ENCODE measurements at places on chromosomes 7 and 10.

DNA sequence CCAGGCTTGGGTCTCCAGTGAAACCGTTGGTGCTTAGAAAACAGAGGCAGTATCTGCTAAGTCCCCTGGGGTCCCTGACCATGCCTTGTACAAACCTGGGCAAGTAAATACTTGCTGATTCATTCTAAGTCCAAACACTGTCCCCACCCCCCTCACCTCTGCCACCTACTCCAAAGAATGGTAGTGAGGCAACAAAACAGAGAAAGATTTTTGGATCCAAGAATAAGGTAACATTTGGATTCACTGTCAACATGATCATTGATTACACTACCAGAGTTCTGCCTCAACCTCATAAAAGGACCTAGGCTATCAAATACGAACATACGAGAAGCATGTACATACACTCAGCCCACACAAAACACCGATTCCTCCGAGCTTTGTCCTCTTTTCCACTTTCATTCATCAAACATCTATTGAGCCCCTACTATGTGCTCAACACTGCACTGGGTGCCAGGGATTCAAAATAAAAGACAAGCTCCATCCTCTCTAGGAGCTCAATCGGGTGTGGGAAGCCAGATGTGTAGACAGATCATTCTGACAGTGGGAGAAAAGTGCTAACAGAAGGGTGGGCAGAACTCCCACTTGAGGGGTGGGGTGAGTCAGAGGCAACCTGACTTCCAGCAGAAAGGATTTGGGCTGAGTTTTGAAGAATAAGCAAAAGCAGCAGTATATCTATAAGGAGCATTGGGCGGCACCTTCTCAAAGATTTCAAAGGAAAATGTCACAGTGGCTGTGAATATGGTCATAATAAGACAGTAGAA lies 71.2 kb downstream of the GFRA1 start:
- no peaks in the 10 kb centered on the region for H3K4me1 ChIP-seq
- no peak overlapping the region for H3K4me3 ChIP-seq
- H3K36me3 ChIP-seq, result no peaks in the 10 kb centered on the region
- no peak for DNase-seq
- no peak overlapping the region for H3K27ac ChIP-seq
- H3K27me3 ChIP-seq, result no peaks in the 10 kb centered on the region

GRCh38 chr10:128306535-128306934 lies 180.3 kb upstream of the MKI67 start:
- no peak overlapping the region for H3K4me3 ChIP-seq
- DNase-seq, result no peak
- H3K27ac ChIP-seq, result no peak overlapping the region
- no peaks in the 10 kb centered on the region for H3K27me3 ChIP-seq
- H3K4me1 ChIP-seq, result no peaks in the 10 kb centered on the region

GRCh38 chr10:32445740-32446535 lies at the start of gene CCDC7:
Gene CCDC7 (plus strand): TSS chr10:32446140. CDS start chr10:32451643, 5,503 bp downstream.
- peak; percentile 91 for DNase-seq
- peak within 1 kb of the TSS; percentile 95 for H3K27ac ChIP-seq
- H3K36me3 ChIP-seq, result no peaks in the 10 kb centered on the region
- H3K4me3 ChIP-seq, result peak within 1 kb of the TSS; percentile 69
- no peaks in the 10 kb centered on the region for H3K27me3 ChIP-seq
- no peaks in the 10 kb centered on the region for H3K4me1 ChIP-seq

- DNase-seq, result no peak
- H3K4me3 ChIP-seq, result no peak overlapping the region
- H3K36me3 ChIP-seq, result no peaks in the 10 kb centered on the region
- no peak overlapping the region for H3K27ac ChIP-seq
- H3K27me3 ChIP-seq, result no peaks in the 10 kb centered on the region
- H3K4me1 ChIP-seq, result no peaks in the 10 kb centered on the region
Measured at GRCh38 chr10:5325076-5325475, 39.7 kb upstream of the UCN3 start.

DNA sequence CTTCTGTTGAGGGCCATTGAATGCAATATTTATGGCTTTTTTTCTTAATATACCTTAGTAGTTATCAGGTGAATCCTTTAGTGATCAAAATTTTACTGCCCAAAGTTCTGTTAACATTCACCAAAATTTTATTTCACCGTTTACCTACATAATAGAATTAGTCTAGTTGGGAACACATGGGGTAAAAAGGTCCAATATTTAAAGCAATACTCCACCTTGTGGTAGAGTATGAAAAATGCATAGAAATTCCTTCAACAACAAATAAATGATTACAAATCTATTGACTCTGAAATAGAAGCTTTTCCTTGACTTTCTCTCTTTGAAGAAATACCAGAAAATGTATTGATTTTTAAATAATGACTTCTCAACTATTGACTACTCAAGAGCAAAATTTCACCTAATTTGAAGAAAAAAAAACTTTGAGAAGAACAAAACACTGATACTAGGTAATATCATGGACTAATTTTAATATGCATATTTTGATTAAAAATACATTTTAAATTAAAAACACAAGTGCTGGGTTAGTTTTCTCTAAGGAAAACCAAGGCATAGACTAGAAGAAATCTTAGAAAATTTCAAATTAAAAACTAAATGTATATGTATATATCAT lies 43.3 kb downstream of the POLR1F start:
- no peaks in the 10 kb centered on the region for H3K36me3 ChIP-seq

Data from aorta (tissue), 5 donors.